ENCODE measurements at places on chromosomes 2 and 18. TPM values are rescaled to one million over a fixed set of nuclear protein-coding genes. Genes with fewer than 3 reads are reported as not detected.

DNA sequence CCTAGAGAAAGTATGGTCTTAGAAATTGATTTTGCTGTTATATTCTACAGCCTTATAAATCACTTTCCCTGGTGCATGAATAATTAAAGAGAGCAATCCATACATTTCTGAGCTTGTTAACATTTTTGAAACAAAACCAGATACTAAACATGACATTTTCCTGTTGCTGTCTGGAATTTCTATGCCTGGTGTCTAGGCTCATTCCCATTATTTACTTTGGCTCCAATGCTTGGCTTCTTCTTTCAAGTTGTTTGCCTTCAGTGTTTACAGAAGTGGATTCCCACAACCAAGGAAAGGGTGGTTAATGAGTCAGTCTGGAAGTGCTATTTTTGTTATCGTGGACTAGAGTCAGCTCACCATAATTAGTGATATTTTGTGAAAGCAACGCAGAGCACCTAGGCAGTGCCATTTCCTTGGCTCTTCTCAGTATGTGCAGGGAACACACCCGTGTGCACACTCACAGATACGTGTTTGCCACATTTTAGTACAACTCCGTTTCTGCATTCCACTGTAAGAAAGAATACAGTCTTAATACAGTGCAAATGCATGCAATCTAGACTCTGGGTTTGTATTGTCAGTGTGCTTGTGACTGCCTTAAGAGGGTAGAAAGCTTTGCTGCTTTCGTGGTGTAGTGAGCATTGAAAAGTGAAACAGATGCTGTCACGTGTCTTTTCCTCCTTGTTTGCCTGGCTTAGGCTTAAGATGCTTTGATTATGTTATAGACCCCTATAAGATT, 185.0 kb upstream of the RASGRP3 start:
- DNase-seq, result no peak

DNA sequence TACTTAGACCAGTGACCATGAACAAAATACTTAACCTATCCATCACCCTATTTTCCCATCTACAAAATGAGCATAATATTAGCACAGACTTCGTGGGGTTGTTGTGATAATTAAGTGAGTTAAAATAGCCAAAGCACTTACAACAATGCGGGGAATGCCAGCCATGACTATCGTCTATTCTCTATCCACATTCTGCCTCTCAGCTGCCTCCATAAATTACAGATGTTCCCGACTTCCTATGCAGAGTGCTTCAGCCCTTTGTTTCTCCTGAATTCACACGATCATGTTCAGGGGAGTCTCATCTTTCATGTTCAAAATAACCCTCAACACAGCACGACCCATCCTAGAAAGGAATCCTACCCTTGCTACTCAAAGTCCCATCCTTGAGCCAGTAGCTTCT, 211.6 kb downstream of the EN1 start:
- DNase-seq, result no peak

The CTLA4 gene
- 2.9 TPM for polyA plus RNA-seq

The SERPINB2 gene
- polyA plus RNA-seq, result not detected

- no peak for DNase-seq
Measured at GRCh38 chr2:210536973-210537650, 19.3 kb upstream of the CPS1 start.

DNA sequence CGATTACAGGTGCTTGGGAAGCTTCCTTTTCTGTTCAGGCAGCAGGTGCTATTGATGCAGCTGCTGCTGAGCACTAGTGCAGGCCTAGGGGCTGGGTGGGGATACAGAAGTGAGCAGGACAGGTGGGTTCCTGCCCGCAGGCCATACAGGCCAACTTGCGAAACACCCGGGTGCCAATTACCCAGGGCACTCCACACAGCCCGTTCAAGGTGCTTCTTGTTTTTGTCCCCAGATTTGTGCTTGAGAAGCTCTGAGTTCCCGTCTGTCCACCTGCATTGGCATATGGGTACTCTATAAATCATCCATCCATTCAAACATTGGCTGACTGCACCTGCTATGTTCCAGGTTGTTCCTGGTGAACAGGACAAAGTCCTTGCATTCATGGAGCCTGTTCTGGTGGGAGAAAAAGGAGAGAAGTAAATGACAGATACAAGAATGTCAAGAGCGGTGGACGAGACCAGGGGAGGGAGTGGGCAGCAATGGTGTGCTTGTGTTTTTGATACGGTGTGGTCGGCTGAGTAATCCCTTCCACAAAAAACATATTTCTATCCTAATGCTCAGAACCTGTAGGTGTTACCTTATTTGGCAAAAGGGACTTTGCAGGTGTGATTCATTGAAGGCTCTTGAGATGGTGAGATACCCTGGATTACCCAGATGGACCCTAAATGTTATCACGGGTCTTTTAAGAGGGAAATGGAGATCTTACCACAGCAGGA, 31.4 kb downstream of the SH3BP4 start:
- DNase-seq, result no peak

- no peak for DNase-seq
Measured at GRCh38 chr18:56294484-56295183, 343.8 kb downstream of the TXNL1 start.

Data from naive thymus-derived CD8-positive, alpha-beta T cell (primary cell).